ENCODE measurements at places on chromosomes 2 and 18. TPM values are rescaled to one million over a fixed set of nuclear protein-coding genes. Genes with fewer than 3 reads are reported as not detected.

Gene CDCA7
- total RNA-seq = 60.5 TPM

Gene SLC23A3
- total RNA-seq = 3.3 TPM

Gene RNU2-63P
- 14.0 TPM for total RNA-seq

Gene PRKAG3
- total RNA-seq = not detected

Gene HRH4
- not detected for total RNA-seq

GRCh38 chr2:21627938-21628337, 504.2 kb downstream of the TDRD15 start:
- DNase-seq = no peak
- H3K4me1 ChIP-seq = no peaks in the 10 kb centered on the region
- H3K27me3 ChIP-seq = no peaks in the 10 kb centered on the region
- H3K4me3 ChIP-seq = no peak overlapping the region

GRCh38 chr18:7642331-7642890, 75.3 kb downstream of the PTPRM start:
- no peak overlapping the region for H3K4me3 ChIP-seq
- H3K27me3 ChIP-seq = no peaks in the 10 kb centered on the region
- no peak overlapping the region for H3K27ac ChIP-seq
- H3K36me3 ChIP-seq = no peaks in the 10 kb centered on the region

- H3K27ac ChIP-seq = no peak overlapping the region
- no peak for DNase-seq
- H3K27me3 ChIP-seq = no peaks in the 10 kb centered on the region
- no peaks in the 10 kb centered on the region for H3K4me1 ChIP-seq
- no peak overlapping the region for H3K4me3 ChIP-seq
Measured at GRCh38 chr2:78845664-78846185, 179.8 kb upstream of the REG3G start.

GRCh38 chr2:64067326-64067725, 48.1 kb upstream of the VPS54 start:
- no peak overlapping the region for H3K27ac ChIP-seq
- H3K36me3 ChIP-seq = no peaks in the 10 kb centered on the region
- H3K4me1 ChIP-seq = no peaks in the 10 kb centered on the region
- H3K4me3 ChIP-seq = no peak overlapping the region
- H3K27me3 ChIP-seq = no peaks in the 10 kb centered on the region

DNA sequence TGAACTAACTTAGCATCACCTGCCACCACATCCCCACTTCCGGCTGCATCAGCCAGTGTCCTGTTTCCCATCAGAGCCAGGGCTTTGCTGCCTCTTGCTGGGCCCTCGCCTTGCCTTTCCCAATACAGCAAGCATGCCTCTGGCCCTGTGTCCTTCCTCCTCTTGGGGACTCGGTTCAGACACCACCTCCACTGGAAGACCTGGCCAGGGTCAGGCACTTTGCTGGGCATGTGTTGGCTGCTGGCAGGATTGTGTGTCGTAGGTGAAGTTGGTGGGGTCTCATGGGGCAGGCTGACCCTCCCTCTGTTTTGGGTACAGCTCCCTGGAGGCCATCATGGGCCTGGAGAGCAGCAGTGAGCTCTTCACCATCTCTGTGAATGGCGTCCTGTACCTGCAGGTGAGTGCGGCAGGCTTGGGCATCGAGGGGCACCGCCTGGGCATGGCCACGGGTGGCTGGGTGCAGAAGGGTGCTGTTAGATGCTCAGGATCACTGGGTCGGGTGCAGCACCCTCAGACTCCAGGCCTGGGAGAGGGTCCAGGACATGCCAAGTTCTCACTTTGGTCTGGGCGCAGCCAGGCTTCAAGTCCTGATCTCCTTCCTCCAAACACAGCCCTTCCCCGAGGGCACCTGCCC, 6.6 kb downstream of the ERFE start:
- peaks cover 7% of the 10 kb centered on the region for H3K4me1 ChIP-seq
- peaks cover 6% of the 10 kb centered on the region for H3K36me3 ChIP-seq
- DNase-seq = no peak
- no peak overlapping the region for H3K27ac ChIP-seq
- no peaks in the 10 kb centered on the region for H3K27me3 ChIP-seq

DNA sequence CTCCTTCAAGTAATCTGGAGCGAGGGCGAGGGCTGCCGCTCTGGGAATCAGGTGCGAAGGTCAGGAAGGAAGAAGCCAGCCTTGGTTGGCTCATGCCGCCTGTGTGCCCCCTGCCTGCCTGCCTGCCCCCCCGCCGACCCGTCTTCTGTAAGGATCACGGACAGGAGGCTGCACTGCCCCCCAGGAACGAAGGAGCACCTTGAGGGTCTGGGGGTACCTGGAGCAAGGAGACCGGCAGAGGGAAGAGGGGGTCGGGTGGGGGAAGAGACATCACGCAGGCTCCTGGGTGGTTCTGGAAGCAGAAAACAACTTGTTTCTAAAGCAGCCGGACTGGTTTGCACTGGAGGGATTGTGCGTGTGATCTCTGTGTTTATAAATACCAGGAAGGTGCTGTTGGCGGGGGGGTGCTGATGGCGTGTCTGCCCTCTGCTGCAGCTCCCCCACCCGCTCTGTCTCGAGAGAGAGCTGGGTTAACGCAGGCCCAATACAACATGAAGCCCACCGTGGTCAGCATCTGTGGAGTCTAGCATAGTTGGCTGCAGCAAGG, 1.7 kb downstream of the FOSL2 start:
- peak overlapping the region; percentile 69 for H3K4me3 ChIP-seq
- no peaks in the 10 kb centered on the region for H3K27me3 ChIP-seq
- peak overlapping the region; percentile 94 for H3K27ac ChIP-seq
- no peak for DNase-seq

GRCh38 chr18:24231773-24232735, 93.2 kb downstream of the CABYR start:
- H3K27me3 ChIP-seq = no peaks in the 10 kb centered on the region
- peaks cover 6% of the 10 kb centered on the region for H3K4me1 ChIP-seq
- no peak overlapping the region for H3K4me3 ChIP-seq

DNA sequence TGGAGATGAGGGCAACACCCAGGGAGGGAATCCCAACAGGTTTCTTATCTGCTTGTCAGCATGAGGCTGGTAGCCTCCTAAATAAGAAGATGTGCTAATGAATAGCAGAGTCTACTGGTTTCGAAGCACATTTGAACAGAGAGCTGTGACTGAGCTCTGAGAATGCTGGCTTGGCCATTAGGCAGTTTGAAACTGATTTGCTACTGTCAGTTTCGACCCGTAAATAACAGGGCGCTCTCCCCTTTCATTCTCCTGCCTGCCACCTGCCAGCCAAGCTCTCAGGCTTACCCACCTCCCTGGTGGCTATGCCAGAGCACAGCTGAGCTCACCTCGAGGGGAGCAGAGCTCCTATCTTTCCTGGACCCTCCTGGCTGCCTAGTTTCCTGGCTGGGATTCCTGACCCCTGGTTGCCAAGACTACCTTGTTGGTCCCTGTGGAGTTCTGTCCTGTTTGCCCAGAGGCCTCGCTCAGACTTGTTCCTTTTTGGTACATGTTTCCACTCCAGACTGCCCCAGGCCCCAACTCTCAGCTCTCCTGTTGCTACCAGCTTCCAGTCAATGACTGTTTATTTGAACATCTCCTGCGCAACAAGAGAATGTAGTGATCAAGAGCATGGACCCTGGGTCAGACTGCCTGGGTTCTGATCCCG, 102.3 kb upstream of the ALPP start:
- no peak overlapping the region for H3K27ac ChIP-seq
- no peaks in the 10 kb centered on the region for H3K36me3 ChIP-seq
- no peaks in the 10 kb centered on the region for H3K27me3 ChIP-seq
- no peaks in the 10 kb centered on the region for H3K4me1 ChIP-seq
- DNase-seq = no peak

GRCh38 chr2:120770641-120771040, 35.0 kb downstream of the GLI2 start:
- no peaks in the 10 kb centered on the region for H3K27me3 ChIP-seq
- H3K4me1 ChIP-seq = peaks cover 20% of the 10 kb centered on the region
- no peak for DNase-seq
